ENCODE measurements at places on chromosomes 16 and 17.

- DNase-seq, result no peak
Observed at GRCh38 chr16:525520-526180, 1.9 kb upstream of the CAPN15 start.

GRCh38 chr16:80014241-80014939, 413.9 kb upstream of the MAF start:
- no peak for DNase-seq

- DNase-seq, result no peak
Observed at GRCh38 chr17:73357318-73357717, 45.5 kb upstream of the CDC42EP4 start.

GRCh38 chr16:24677388-24677787, 52.1 kb upstream of the TNRC6A start:
- DNase-seq, result no peak

GRCh38 chr17:67487506-67487905, 110.4 kb downstream of the PITPNC1 start:
- DNase-seq, result no peak

- no peak for DNase-seq
Observed at GRCh38 chr16:84635702-84636101, 12.6 kb upstream of the KLHL36 start.

DNA sequence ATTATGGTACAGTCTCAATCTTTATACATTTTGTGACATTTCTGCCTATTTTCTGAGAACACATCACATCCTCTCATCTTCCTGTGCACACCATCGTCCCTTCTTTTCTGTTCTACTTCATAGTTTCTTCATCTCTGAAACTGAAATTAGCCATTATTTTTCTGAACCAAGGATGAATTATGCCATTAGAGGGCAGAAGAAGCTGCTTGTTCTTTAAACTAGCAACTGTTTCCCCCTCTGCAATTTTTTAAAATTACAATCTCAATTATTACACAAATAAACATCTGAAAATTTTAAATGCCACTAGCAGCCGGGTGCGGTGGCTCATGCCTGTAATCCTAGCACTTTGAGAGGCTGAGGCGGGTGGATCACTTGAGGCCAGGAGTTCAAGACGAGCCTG, 41.3 kb downstream of the RBBP6 start:
- DNase-seq, result no peak

- DNase-seq, result no peak
Observed at GRCh38 chr16:80457871-80458270, 82.9 kb upstream of the DYNLRB2 start.

- DNase-seq, result no peak
Observed at GRCh38 chr17:71232801-71233559, 887.8 kb upstream of the SOX9 start.

- DNase-seq, result no peak
Observed at GRCh38 chr17:17186051-17186450, 20.1 kb downstream of the PLD6 start.

- no peak for DNase-seq
Observed at GRCh38 chr16:89404561-89404960, 85.8 kb downstream of the ANKRD11 start.

DNA sequence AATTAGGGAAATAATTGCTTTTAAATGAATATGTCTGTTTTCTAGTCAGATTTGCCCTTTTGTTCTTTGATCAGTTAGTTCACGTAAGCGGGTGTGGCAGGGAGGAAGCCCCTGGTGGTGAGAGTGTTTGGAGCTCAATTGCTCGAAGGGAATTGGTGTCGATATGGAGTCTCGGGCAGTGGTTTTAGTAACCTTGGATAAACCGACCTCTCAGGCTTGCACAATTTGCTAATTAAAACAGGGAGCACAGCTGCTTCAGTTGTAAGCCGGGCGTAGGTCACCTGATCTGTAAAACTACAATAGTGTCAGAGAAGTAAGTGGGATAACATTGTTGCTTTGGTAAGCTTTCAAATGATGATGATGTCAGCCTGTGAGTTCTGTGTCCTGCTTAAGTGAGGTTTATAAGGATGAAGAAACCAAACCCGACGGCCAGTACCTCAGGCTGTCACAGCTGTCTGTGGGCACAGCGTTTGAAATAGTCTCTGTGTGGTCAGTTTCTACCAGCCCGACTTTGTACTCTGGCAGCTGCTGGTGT, 2.9 kb downstream of the ZNF750 start:
- DNase-seq, result no peak

DNA sequence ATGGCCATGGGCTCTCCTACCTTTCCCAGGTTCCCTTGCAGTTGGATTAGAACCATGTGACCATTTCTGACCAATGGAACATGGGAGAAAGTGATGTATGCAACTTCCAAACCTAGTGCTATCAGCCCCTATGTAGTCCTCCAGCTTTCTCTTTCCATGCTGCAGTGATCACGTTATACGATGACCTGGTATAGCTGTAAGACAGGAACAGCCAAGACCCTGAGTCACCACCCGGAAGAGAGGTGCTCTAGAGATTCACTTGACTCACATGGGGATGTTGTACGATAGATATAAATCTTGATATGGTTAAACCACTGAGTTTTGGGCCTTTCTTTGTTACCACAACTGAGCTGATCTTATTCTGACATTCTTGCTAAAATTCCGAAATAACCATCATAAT, 65.1 kb downstream of the NOG start:
- DNase-seq, result no peak

GRCh38 chr17:74442670-74443515, 11.0 kb downstream of the GPRC5C start:
- no peak for DNase-seq

GRCh38 chr17:82917699-82918345, 78.0 kb upstream of the ZNF750 start:
- no peak for DNase-seq

DNA sequence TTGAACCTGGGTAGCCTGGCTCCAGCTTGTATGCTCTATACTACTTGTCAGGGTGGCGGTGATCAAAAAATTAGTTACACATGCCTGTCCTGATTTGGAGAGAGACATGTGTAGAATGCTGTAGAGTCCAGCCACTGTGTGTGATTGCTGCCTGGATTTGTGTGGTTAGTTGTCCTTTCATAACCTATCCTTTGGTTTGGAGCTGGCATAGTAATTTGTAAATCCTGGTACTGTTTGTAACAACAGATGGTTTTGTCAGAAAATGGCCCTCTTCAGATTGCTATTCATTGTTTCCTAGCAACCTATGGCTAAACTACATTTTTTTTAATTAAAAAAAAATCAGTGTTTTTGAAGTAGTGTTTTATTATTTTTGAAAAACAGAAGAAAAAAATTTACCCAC, 30.5 kb downstream of the ETV4 start:
- DNase-seq, result no peak

GRCh38 chr17:5922476-5922875, 147.7 kb upstream of the WSCD1 start:
- DNase-seq, result no peak

GRCh38 chr17:66791347-66791746, 43.6 kb upstream of the CACNG5 start:
- DNase-seq, result no peak

DNA sequence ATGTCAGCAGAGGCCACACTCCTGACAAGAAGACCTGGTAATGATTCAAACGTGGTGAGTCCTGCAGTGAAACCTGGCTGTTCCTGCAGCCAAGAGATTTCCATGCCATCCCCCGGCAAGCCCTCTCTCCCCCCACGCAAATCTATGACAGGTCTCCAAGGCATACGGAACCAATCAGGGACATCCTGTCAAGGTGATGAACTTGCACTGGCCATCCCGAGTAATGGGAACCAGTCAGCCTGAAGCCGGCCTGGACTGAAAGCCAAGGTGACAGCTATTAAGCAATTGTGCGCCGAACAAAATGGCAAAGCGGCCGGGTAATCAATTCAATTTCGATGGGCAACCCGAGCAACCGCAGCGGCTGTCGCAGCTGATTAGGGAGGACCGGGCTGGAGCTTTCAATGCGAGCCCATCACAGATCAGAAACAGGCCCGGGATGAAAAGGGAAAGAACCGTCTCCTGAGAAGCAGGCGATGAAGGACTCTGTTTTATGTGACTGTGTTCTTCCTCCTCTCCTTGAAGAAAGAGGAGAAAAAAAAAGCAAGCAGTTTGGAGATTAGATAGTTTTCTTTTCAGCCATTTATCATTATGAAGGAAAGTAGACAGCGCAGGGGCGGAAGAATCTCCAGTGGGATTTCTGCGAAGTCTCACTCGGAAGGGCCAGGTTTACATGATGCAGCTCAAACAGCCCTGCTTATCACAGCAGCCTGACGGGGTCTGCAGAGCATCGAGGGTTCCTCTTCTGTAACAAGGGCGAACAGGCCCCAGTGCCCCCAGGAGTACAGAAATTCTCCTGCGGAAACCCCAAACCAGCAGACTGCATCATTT, 35.2 kb downstream of the TBX4 start:
- DNase-seq, result no peak

DNA sequence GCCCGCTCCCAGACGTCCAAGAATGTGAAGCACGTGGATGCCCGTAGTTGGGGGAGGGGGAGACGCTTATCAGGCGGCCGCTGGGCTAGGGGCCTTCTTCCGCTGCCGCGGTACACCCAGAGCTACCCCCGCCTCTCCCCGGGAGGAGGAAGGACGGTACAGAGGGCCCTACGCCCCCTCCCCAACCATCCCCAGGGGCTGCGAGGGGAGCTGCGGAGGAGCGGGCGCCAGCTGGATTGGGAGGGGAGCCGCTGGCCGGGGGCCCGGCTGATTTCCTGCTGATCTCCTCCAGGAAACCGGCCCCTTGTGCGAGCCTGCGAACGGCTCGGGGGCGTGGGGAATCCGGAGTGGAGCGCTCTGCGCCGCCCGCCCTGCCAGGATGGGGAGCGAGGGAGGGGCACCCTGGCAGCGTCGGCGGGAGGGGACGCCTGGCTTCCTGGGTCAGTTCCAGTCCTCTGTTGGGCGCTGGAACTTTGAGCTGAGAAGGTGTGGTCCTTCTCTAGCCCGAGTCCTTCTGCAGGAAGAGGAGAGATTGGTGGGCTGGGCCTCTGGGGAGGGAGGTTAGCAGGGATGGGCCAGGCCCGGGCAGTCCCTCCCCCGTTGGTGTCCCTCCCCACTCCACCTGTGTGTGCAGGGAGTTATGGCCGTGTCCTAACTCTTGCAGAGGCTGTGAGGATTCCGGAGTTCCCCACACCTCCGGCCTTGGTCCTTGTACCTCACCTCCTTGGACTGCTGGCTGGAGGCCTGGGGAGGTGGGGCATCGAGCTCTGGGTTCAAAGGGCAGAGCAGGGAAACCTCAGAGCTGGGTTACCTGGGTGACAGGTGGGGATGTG, 19.2 kb downstream of the GJD3 start:
- no peak for DNase-seq

- no peak for DNase-seq
Observed at GRCh38 chr16:4115949-4116318, 308 bp downstream of the ADCY9 start.

- no peak for DNase-seq
Observed at GRCh38 chr16:1708083-1708767, 2.2 kb downstream of the MAPK8IP3 start.

DNA sequence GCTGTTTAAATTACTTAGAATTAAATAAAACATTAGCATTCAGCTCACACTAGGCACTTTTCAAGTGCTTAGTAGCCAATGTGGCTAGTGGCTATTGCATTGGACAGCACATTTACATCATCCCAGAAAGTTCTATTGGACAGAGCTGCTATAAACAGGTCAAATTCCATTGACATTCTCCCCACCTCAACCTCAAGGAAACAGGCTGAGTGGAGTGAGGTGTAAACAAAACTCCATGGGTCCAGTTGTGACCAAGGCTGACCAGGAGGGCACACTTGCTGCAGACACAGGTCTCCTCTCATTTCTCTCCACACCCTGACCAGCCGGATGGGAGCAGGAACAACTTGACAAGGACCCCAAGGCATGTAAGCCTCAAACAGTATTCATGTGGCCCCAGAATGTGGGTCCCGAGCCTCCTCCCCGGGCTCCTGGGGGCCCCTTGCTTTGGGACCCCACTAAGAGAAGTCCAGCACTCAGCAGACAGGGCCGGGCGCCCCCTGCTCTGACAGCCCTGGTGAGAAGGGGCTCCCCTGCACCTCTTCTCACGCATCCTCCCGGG, 488 bp downstream of the C17orf113 start:
- no peak for DNase-seq

GRCh38 chr17:16215273-16215964, at the start of gene NCOR1:
NCOR1 (minus strand) TSS chr17:16215534; CDS start chr17:16194569, 20,965 bp downstream.
- peak; percentile 42 for DNase-seq

DNA sequence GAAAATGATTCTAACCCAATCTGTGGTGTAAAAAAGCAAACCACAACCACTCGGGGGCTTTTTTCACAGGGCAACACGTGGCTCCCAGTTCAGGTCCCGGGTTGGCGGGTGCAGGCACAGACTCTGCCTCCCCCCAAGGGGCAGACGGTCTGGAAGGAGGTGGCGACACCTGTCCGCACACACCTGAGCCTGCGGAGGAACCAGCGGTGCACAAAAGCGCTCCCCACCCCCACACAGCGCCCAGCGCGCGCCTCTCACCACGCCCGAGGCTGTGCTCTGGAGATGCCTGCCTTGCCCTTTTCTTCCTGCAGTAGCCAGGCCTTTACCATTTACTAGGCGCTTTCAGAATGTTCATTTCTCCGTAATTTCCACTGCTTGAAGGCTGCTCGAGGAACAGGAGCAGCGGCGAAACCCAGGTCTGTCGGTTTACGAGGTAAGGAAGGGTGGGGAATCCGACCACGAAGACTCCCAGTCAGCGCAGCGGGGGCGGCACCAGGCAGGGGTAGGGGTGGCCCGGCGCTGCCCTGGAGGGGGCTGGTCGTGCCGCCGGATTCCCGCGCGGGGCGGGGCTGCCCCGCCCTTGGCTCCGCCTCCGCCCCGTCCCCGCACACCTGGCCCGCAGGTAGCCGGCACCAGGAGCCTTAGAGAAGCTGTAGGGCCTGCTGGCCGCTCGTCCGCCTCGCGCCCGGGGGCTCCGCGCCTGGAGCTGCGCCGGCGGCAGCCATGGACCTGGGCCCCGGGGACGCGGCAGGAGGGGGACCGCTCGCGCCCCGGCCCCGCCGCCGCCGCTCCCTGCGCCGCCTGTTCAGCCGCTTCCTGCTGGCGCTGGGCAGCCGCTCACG, at the start of gene USP43:
USP43 (plus strand) TSS at position 608 of the 842 bp plus-strand sequence; CDS start at position 724, 116 bp downstream.
- DNase-seq, result no peak

- DNase-seq, result no peak
Observed at GRCh38 chr17:73594025-73594424, 50.2 kb downstream of the SDK2 start.

DNA sequence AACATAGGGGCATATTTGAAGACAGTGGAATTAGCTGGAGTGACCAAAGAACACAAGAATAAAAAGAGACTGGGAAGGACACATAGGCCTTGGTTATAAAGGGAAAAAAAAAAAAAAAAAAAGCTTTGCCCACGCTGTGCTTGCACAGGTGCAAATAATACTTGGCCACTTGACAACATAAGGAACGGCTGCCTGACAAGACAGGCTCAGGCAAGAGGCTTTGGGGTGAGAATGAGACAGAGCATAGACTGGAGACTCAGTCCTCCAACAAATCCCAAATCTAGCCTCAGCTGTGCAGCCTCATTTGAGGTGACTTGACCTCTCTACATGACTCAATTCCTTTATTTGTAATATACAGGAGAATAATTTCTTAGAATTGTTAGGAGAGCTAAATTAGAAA, 332.8 kb upstream of the DYNLRB2 start:
- DNase-seq, result no peak

GRCh38 chr17:15882058-15882720, 62.7 kb upstream of the ADORA2B start:
- DNase-seq, result no peak

Measured in esophagus squamous epithelium (tissue), 5 donors.